ENCODE measurements at places on chromosomes 2 and 18.

- DNase-seq: no peak
These were observed 39.8 kb downstream of the TTN start for GRCh38 chr2:178767094-178768060.

GRCh38 chr18:32381761-32382160, 88.9 kb downstream of the GAREM1 start:
- no peak for DNase-seq

DNA sequence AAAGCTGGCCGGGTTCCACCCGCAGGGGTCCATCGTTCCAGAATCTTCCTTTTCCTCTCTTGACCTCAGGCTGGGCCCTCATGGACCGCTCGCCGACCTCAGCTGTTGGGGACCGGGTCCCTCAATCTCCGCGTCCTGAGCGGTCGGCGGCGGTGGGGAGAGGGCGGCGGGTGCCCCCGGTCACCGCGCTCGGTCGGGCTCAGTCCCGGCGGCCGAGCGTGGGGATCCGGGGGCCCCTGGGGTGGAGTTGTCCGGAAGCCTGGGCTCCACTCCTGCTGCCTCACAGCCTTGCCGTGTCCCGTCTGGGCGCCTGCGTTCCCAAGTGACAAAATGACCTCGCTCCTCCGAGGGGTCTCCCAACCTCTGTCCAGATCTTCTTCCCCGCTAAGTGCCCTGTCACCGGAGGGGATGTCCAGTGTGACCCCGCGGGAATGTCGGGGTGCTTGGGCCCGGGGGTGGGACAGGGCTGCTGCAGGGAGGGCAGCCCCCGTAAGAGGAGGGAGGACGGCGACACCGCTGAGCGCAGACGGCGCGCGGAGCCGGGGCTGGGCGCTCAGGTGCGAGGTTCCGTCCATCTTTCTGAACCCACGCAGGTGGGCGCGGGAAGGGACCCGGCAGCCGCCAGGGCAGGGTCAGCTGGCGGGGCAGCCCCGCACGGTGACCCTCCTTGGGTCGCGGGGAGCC, 16.0 kb upstream of the E2F6 start:
- no peak for DNase-seq

DNA sequence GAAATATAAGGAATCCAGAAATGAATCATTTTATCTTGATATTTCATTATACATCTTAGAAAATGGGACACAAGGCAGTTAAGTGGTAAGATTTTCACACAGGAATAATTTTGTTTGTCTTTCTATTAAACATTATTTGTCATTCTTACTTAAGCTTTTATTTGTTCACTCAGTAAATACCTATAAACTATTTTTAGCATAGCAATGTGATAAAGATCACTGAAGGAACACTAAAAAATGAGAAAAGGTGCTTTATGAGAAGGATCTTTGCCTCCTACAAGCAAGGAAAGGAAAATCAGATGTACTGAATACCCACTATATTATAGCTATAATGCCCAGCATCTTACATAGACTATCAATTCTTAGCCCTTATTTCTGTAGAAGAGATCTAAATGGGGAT, 176.2 kb upstream of the NYAP2 start:
- no peak for DNase-seq
